Inflammatory macrophage treated with lipopolysaccharide for 4 hours (primary cell): ENCODE measurements at places on chromosomes 13 and 19.
A peak's percentile ranks its signal among the peaks of the same experiment; 100 is the strongest.

- DNase-seq: no peak
Observed at GRCh38 chr19:2270157-2270422, 11.9 kb downstream of the PEAK3 start.

- DNase-seq: peak; percentile 82
Observed at GRCh38 chr13:99269627-99270241, 11.6 kb upstream of the GPR18 start.

DNA sequence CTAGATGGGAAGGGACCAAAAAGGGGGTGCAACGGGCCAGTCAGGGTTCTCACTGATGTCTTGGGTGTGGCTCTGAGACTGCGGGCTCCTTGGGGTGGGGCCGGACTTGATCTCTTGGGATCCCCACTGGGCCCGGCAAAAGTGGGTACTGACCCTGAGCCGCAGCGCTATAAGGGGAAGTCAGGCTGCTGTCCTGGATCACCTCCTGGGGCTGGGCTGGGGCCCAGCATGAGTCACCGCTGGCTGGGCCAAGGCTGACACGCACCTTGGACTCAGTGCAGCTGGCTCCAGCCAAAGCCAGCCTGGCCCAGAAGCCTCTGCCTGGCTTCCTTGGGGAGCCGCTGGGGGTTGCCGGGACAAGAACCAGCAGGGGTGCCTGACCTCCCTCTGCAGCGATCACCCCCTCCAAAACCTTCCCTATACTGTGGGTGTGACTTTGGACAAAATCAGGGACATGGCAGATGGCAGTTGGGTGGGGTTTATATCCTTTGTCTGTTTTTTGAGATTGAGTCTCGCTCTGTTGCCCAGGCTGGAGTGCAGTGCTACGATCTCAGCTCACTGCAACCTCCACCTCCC, 617 bp upstream of the IQCN start:
- peak; percentile 54 for DNase-seq

DNA sequence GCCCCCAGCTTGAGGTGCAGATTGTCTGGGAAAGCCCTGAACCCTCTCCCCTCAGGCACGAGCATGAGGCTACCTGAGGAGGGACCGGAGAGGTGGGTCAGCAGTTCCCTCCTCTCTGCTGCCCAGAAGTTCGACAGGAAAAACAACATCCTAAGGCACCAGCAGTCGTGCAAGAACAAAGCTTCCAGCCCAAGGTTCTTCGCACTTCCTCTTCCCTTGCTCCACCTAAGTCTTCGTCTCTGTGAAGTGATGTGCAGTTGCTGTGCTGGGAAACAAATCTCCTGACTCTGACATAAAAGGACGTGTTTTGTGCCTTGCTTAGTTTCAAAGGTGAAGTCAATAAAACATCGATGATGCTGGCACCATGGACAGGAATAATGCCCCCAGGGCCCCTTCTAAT, 173.3 kb downstream of the USP12 start:
- no peak for DNase-seq

DNA sequence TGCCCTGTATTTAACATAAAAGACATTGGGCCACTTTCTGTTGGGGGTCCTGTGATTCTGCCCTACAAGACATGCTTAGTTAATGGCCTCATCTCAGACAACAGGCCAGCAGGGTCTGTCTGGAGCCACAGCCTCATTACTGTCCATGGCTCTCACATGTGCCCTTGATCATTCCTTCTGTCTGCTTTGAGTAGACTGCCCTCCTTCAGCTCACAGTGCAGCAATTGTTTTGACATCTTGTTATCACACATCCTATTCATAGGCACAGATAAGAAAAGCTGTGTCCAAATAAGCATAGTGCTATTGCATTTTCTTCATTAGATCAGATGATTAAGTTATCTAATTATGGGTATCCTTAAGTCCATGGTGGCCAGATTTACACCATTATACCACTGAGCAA, 127.9 kb downstream of the KCTD12 start:
- DNase-seq: no peak

GRCh38 chr13:37365496-37365895, 233.1 kb downstream of the POSTN start:
- no peak for DNase-seq

GRCh38 chr13:38321654-38322053, 28.0 kb upstream of the UFM1 start:
- no peak for DNase-seq

GRCh38 chr19:805600-806550, 8.6 kb downstream of the PTBP1 start:
- DNase-seq: no peak

- DNase-seq: peak; percentile 52
Observed at GRCh38 chr19:11699931-11700794, 38.6 kb downstream of the ZNF823 start.

- DNase-seq: no peak
Observed at GRCh38 chr19:33310606-33311325, 8.4 kb upstream of the CEBPA start.

DNA sequence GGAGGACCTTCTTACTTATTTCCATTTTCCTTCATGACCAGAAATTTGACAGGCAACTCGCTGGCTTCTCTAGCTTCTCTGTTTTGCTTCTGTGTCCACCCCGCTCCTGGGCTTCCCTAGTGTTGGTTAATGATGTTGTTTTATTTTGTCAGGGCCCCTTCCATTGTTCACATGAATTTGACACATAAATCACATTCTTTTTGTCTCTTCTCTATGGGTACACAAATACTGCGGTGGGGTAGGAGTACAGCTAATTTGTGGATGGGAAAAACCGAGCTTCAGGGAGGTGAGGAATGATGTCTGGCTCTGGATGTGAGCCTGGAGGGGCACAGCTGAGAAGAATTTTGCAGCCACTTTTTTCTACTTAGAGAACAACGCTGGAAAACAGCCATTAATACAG, 199.8 kb downstream of the DNAJC15 start:
- DNase-seq: no peak

DNA sequence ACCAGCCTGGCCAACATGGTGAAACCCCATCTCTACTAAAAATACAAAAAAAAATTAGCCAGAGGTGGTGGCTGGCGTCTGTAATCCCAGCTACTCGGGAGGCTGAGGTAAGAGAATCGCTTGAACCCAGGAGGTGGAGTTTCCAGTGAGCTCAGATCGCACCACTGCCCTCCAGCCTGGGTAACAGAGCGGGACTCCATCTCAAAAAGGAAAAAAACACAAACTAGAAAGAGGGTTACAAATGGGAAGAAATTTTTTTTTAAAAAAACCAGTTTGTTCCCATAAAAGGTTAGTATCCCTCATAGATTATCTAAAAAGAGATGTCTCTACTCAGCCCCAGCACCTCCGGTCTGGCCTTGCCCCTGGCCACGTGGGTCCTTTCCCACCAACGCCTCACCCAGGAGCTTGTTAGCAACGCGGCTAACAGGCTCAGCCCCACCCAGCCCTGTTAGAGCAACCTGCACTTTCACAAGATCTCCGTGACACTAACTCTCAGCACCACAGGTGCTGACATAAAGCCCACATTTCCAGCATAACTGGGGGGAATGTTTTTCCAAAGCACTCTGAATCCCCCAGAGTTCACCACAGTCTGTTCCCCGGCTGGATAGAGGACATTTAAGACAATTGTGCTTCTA, 4.3 kb downstream of the DMKN start:
- no peak for DNase-seq

DNA sequence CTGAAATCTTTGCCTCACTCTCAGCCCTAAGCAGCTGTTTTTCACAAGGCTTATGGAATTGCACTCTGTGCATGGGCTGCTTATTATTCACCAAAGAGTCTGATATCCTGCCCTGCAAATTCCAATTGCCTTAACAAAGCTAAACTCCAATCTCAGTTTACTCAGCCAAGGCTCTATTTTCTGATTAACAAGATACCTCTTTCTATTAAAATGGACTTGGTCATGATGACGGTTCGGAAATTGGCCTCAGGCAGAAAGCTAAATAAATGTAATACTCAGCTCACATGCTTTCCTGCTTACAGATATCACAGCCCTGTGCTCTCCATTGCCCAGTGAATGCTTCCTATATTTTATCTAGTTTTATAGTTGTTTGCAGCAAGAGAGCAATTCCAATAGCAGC, 1270.8 kb downstream of the PCDH9 start:
- DNase-seq: no peak

DNA sequence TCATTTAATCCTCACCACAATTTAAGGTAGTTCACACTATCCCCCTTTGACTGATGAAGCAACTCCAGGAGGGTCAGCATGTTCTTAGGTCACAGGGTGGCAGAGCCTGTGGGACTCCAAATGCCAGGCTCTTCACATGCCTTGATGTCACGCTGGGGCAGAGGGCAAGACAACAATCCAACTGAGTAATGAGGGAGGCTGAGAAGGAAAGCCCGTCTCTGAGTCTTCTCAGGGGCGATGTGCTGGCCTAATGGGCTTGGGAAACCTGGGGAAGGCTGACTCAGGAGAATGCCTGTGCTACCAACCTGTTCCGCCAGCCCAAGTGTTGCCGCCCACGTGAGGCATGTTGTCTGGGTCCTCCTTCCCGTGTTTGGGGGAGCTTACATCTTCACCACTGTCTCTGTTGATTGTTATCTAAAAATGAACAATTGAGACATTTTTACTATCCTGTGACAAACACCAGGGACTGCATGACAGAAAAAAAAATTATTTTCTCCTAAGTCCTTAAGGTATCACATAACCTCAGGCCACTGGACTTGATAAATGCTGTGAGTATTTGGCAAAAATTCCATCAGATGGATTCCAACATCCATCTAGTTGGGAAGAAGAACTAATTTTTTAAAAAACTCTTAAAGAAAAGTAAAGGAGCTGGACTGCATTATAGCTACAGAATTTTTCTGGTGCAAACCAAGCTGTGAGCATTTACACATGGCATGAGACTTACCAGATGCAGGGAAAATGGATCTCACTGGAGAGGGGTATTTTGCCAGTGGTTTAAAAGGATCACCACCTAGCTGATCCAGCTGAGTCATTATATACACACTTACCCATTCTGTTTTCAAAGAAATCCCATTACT, 157.5 kb downstream of the RGCC start:
- DNase-seq: no peak

- DNase-seq: no peak
Observed at GRCh38 chr19:39997638-39998216, 867 bp downstream of the ZNF546 start.

- no peak for DNase-seq
Observed at GRCh38 chr13:30685987-30686386, 49.4 kb upstream of the ALOX5AP start.

DNA sequence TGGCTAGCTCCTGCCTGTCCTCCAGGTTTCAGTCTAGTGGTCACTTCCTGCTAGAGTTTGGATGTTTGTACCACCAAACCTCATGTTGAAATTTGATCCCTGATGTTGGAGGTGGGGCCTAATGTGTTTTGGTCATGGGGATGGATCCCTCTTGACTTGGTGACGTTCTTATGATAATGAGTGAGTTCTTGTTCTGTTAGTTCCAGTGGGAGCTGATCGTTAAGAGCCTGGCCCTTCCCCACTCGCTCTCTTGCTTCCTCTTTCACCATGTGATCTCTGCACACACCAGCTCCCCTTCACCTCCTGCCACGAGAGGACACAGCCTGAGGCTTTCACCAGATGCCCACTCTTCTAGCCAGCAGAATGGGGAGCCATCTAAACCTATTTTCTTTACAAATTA, 86.8 kb upstream of the SCEL start:
- DNase-seq: peak; percentile 49

DNA sequence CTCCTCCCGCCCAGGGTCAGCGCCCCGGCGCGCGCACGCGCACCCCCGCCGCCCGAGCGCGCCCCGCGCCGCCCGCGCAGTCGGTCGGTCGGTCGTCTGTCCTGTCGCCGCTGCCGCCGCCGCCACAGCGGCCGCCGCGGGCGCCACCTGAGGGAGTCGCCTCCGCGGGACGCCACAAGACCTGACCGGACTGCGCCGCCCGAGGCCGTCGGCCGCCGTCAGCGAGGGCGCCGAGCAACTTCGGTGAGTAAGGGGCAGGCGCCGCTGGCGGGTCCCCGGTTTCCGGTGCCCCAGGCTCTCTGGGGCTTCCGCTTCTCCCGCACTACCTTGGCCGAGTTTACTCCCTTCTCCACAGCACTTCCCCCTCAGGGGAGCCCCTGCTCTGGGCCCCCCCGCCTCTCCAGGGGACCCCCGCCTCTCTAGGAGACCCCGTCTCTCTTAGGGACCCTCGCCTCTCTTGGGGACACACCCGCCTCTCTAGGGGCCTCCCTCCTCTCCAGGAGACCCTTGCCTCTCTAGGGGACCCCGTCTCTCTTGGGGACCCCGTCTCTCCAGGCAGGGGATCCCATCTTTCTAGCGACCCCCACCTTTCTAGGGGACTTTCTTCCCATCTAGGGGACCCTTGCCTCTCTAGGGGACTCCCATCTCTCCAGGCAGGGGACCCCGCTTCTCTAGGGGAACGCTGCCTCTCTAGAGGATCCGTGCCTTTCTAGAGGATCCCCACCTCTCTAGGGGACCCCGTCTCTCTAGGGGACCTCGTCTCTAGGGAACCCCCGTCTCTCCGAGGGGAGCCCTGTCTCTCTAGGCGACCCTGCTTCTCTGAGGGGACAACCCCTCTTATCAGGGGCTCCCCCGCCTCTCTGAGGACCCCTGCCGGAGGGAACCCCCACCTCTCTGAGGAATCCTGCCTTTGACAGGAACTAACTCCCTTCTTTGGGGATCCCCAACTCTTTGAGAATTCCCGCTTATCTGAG, 19.3 kb upstream of the GATAD2A start:
- peak; percentile 64 for DNase-seq

DNA sequence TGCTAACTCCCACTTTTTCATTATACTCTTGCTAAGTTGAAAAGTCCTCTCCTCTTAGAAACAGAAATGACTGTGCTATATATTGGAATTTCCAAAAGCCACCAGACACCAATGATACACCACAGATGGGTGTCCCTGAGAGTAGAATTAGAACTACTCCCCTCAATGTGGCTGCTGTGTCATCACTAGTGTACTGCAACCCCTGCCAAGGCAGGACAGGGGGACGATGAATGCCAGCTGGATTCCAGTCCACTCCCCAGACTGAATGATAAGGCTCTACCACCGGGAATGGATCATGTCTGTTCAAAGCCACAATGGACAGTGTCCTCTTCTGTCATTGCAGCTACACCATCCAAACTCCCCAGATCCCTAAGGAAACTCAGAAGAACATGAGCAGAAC, 69.7 kb upstream of the EDNRB start:
- no peak for DNase-seq

GRCh38 chr13:97130190-97130589, 91.9 kb upstream of the MBNL2 start:
- DNase-seq: no peak

GRCh38 chr13:27482983-27483382, 32.6 kb upstream of the MTIF3 start:
- peak; percentile 97 for DNase-seq

- no peak for DNase-seq
Observed at GRCh38 chr13:109773276-109773675, 13.1 kb downstream of the IRS2 start.

DNA sequence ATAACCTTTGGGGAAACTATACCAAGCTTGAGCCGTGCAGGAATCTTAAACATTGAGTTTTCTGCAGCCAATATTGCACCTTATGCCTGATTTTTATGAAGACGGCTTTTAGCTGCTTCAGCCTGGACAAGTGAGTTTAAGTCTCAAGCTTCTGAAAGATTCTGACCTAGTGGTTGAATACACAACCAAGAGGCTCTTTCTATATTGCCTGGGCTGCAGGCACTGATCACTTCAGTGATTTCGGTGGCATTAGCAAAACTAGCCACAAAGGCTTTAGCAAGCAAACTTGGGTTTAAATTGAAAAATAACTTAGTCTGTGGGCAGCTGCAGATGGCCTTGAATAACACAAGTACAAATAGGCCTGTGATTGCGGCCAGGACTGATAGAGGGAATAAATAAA, 29.3 kb upstream of the RFXAP start:
- no peak for DNase-seq

GRCh38 chr19:19502281-19502680, 13.1 kb downstream of the TSSK6 start:
- DNase-seq: no peak
